ENCODE measurements at places on chromosomes 2 and 18.

DNA sequence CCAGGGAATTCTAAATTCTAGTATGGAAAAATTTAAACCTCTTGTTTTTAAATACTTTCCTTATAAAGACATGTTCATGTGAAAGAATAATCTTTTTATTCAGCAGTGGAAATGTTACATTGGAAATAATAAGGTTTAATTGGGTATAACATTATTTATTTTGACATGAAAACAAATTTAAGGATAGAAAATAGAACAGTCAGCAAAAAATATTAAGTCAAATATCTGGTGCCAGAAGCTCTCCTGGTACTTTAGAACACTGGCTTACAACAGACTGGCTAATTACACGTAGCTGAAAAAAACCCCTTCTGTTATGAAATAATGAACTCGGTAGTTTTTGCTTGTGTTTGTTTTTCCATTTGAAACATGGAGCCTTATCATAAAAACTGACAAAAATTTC is 447.9 kb downstream of the DSEL start:
- no peak for DNase-seq

GRCh38 chr2:241011751-241012510 is 13.5 kb downstream of the SNED1 start:
- no peak for DNase-seq

DNA sequence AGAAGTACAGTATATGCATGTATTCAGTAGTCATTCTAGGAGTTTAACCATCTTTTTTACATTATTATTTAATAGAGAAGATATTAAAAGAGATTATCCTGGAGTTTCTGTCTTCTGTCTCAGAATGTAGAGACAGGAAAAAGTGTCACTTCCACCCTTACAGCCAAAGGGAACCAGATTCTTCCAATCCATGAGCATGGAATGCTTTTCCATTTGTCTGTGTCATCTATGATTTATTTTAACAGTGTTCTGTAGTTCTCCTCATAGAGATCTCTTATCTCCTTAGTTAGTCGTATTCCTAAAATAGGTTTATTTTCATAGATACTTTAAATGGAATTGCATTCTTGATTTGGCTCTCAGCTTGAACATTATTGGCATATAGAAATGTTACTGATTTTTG is 959.5 kb upstream of the PIK3C3 start:
- DNase-seq: no peak

DNA sequence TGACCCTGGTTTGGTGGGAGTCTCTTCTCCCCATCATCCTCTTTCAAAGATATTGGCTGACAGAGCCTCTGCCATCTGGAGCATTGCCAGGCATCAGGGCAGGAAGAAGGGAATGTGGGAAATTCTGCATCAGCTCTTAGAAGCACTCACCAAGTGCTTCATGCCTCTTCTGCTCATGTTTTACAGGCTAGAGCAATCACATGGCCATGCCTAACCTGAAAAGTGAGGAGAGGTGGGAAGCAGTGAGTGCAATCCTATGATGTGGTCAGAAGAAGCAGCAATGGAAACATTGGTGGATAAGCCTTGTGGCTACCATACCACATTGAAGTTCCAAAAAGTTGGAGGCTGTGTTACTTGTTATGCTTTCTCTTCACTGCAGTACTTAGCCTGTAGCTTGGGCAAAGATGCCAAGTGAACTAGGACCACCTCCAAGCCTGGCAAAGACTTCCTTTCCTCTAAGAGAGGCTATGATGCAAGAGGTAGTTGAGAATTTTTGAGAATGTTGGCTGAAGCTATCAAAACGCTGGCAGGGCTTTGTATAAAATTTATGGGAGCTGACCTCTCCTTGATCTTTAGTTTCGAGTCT is 64.1 kb downstream of the BCL2L11 start:
- DNase-seq: no peak

DNA sequence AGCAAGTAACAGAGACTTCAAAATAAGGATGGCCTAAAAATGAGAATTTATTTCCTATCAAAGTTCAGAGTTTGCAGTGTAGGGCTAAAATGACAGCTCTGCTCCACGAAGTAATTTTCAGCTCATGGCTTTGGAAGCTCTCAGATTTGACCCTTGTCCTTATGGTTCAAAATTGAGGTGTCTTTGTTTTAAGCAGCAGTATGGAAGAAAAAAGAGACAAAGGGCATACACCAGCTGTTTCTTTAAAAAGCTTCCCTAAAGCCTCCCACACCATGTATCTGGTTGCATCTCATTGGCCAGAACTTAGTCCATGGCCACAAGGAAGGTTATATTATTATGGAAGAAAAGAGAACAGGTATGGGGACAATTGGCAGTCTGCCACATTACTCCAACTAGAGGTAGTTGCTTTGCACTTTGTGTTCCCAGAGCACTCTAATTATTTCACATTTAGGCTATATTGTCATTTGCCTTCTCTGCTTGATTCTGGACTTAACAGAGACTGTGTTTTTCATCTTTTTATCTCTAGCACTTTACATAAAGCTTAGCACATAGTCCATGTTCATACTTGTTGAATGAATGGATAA is 180.4 kb downstream of the MCFD2 start:
- DNase-seq: no peak

GRCh38 chr2:69149631-69150215 is 136.7 kb downstream of the ANTXR1 start:
- DNase-seq: no peak

Data from stimulated activated CD4-positive, alpha-beta T cell treated with anti-CD3 and anti-CD28 coated beads, Interleukin-4, amount 100 ng/mL, for 1 hour (primary cell).